ENCODE measurements at places on chromosomes 7 and 10. TPM values are rescaled to one million over a fixed set of nuclear protein-coding genes. Genes with fewer than 3 reads are reported as not detected.

Gene DNAJC12
- 0.08 TPM for polyA plus RNA-seq

Gene PCDH15
- polyA plus RNA-seq = not detected

Gene UPK3BL1
- polyA plus RNA-seq = 4.0 TPM

Gene MET
- 85.8 TPM for polyA plus RNA-seq

Gene CD36
- 0.10 TPM for polyA plus RNA-seq

Gene FZD8
- 9.4 TPM for polyA plus RNA-seq

Gene OR6B1
- not detected for polyA plus RNA-seq

GRCh38 chr10:59011972-59012632 is 164.3 kb upstream of the PHYHIPL start:
- no peak for DNase-seq

- peak; percentile 39 for DNase-seq
These were observed 175.8 kb upstream of the PRKCQ start for GRCh38 chr10:6755781-6756460.

DNA sequence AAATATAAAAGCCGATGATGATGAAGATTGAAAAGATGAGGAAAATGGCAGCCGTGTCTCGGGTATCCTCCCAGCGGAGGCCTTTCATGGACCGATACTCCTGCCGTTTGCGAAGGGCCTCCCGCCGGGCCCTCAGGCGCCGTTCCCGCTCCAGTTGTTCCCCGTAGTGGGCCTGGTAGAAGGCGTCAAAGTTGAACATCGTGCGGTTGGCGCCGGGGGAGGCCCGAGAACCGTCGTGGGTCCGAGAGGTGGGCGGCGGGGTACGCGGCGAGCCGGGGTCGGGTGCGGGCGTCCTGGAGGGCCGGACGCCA is 553 bp downstream of the DNAJC30 start:
- peak; percentile 8 for DNase-seq

DNA sequence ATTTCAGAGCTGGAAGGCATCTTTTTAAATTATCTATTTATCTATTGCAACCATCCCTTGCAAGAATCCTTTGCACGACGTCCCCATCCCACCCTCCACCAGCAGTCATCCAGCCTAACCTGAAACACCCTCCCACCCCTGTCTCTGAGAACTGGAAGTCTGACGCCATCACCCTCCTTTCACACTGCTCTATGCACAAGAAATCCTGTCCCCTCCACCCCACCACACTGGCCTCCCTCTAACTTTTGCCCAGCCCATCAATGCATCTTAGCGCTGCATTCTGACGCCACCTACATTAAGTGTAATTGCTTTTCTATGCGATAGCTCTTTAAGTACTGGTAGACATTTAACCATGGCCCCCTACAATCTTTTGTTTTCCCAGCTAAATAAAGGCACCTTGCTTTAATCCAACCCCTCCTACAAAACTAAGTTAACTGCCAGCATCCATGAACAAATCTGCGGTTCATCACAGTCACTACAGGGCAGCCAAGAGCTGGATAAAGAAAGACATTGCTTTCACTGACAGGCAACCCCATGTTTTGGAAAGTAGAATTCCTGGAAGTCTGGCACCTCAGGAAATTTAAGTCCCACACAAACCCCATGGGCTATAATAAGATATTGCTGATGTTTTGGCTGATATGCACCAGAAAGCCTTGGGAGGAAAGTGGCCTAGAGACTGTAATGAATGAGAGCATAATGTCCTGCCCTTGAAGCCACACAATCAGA is 128.0 kb downstream of the GLI3 start:
- no peak for DNase-seq

- DNase-seq = no peak
These were observed 27.9 kb downstream of the AHR start for GRCh38 chr7:17326378-17326777.

DNA sequence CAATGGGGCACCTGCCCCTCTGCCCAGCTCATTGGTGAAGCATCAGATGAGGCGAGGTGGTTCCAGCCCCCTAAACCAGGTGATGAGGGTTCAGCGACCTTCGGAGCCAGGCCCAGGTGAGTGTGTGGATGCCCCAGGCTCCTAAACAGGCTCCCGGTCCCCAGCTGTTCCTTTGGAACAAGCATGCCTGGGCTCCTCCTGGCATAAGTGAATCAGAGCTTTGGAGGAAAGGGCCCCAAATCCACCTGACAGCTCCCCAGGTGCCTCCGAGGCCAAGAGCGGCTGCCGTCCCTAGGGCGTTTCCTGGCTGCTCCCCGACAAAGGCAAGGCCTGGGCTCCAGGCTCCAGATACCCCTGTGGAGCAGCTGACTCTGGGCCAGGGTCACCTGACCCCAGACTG is 61.3 kb downstream of the YKT6 start:
- no peak for DNase-seq

DNA sequence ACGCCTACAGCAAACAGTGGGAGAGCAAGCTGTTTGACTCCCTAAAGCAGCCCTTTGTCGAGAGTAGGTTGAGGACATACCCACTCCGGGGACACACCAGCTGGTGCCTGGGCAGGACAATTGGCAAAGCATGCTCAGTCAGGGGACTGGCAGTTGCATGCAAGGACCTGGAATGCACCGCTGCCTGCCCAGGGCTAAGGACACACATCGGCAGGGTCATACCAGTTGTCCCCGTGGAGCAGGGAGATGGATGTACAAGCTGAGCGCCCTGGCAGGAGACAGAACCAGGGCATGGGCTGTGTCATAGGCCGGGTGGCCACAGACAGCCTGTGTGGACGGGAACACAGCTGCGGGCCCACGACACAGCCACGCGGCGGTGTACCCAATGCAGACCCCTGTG is 18.3 kb upstream of the ELN start:
- no peak for DNase-seq

GRCh38 chr7:36208997-36209813 is 56.2 kb downstream of the EEPD1 start:
- DNase-seq = no peak

- DNase-seq = peak; percentile 62
These were observed 16.4 kb upstream of the FOXK1 start for GRCh38 chr7:4665661-4666060.

DNA sequence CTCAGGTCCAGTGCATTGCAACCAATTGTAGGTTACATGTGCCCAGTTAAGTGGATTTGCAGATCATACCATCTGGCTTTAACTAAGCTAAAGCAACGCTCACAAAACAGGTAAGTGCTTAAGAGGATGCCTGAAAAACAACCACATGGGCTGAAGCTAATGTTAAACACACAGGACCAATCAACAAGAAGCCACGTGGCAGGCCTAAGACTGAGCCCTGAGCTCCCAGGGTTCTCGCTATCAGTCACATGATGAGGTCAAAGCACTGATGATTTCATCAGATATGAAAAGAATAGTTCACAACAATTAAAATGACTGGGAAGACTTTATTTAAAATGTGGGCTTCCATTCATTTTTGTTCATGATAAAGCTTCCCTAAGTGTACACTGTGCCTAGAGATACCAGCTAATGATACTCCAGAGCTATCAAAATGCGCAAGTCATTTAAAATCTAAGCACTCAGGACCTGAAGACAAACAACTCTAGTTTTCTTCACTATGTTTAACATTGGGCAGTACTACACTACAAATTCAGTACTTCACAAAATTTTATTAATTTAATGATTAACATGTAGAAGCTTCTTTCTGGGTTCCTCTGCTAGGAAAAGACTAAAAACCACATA is 90.6 kb downstream of the PIP4K2A start:
- DNase-seq = no peak

DNA sequence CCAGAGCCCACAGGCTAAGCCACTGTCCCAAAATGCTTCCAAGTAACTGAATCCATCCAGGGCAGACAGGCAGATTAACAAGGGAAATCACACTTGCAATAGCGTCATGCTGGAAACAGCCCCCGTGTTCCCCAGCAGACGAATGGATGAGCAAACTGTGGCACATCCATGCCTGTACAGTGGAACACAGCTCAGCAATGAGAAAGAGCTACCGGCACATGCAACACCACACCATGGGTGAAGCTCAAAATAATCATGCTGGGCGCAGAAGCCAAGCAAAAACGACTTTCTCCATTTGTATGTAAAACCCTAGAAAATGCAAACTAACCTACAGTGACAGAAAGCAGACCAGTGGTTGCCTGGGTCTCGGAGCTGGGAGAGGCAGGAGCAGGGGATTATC is 153.1 kb downstream of the SLIT1 start:
- no peak for DNase-seq

- no peak for DNase-seq
These were observed 55.1 kb downstream of the LYZL2 start for GRCh38 chr10:30574432-30574796.

DNA sequence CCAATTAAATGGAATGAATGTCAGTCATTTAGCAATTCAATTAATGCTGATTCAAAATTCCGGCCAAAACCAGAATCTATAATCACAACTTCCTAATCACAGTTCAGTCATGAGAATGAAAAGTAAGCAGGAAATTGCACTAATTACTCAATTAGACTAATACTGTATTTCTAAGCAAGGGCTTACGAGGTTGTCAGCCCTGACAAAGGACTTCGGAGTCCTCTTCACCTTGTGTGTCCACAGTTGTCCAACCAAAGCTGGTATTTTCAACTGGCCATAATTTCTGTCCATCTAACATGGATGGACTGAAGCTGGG is 17.4 kb downstream of the CPA1 start:
- no peak for DNase-seq

DNA sequence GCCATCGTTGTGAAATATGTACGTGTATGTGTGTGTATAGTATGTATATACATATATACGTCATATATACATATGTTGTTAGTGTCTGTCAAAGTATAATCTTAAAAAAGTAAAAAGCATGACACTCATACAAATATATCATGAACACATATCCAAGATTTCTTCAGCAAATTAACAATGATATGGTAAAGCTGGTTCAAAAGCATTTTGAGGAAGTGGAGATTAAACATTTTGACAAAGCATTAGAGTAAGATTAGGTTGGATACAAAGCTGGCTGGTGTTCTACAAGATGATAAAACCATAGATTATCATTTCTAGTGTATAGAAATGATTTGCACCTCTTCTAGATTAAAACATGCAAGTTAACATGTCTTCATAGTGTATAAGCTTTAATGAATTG is 771 bp upstream of the NUDCD3 start:
- no peak for DNase-seq

- DNase-seq = no peak
These were observed 89.2 kb downstream of the ITIH5 start for GRCh38 chr10:7577579-7577978.

DNA sequence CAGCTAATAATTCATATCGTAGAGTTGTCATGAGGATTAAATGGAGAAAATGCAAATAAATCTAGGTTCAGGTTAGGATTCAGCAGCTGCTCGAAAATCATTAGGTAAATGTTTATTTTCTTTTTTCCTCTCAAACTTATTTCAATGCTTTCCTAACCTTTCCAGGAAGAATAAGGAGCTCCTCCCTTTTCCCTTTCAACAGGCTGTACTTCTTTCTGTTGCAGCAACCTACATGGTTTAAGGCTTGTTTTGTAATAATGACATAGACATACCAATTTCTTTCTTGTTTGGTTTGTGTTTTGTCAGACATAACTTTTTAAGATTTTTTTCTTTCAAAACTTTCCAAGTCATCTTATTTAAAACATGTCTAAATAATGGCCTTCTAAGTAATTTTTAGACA is 18.2 kb downstream of the GPR141 start:
- DNase-seq = no peak

- no peak for DNase-seq
These were observed 99.7 kb upstream of the FZD1 start for GRCh38 chr7:91164506-91164905.

DNA sequence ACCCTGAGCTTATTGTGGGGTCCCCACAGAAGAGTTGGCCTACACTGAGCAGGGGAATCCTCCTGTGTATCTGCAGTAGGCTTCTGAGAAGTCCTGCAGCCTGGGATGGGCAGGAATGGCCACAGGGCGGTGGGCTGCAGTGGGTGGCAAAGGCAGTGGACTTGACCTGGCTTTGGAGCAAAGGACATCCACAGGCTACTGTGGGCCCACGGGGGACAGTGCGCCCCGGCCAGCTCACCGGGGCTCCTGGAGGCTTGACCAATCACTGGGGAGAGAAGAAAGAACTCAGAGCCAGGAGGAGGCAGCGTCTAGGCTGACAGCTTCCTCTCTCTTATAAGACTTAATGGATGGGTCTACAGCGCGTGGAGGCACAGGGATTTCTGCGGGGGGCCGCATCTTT is 488.8 kb upstream of the MGMT start:
- no peak for DNase-seq
